Fibroblast of mammary gland (primary cell): ENCODE measurements at places on chromosomes 2 and 18.
A peak's percentile ranks its signal among the peaks of the same experiment; 100 is the strongest.

- DNase-seq = no peak
Measured at GRCh38 chr2:19764998-19765397, 136.8 kb downstream of the TTC32 start.

DNA sequence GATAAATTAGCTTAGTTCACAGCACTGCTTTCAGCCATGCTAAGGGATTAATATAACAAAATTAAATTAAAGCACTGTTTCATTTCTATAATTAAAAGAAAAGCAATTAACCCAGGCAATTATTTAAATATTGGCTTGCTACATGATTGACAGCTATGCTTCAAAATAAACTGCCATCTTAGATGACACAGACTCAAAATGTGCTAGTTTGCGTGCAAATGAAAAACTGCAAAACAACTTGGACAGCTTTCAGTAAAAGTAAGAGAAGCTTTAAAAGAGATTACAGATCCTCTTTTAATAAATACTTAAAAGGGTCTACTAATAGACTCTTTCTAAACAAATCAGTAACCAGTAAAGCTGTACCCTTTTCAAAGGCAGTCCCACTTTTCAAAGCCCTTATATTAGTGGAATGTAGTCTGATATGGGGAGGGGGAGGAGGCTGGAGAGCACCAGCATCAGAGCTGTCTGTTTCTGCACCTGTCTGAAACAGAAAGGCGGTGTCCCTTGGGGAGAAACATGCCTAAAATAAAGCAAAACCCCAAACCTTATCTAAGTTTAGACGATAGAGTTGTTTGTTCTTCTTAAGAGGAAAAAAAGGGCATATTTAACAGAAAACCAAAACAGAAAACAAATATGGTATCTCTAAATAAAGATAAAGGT, 20.8 kb downstream of the EIF2AK3 start:
- no peak for DNase-seq

- no peak for DNase-seq
Measured at GRCh38 chr2:61512768-61513398, 25.3 kb downstream of the XPO1 start.

DNA sequence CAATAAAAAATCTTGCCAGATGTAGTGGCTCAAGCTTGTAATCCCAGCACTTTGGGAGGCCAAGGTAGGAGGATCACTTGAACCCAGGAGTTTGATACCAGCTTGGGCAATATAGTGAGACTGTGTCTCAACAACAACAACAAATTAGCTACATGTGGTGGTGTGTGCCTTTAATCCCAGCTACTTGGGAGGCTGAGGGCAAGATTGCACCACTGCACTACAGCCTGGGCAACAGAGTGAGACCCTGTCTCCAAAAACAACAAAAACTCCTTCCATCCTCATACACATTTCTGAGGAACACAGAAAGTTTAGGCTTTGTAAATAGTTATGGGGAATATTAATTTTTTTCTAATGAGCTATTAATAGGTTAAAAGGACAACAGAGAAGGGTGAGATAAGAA, 17.0 kb downstream of the PDE6D start:
- no peak for DNase-seq

- no peak for DNase-seq
Measured at GRCh38 chr2:33384599-33384961, 91.9 kb upstream of the RASGRP3 start.

GRCh38 chr2:181264001-181264400, 193.2 kb upstream of the ITGA4 start:
- no peak for DNase-seq

GRCh38 chr2:100745604-100746003, 74.3 kb upstream of the NPAS2 start:
- DNase-seq = no peak

- peak; percentile 79 for DNase-seq
Measured at GRCh38 chr2:216350214-216350791, 22.0 kb downstream of the MARCHF4 start.

DNA sequence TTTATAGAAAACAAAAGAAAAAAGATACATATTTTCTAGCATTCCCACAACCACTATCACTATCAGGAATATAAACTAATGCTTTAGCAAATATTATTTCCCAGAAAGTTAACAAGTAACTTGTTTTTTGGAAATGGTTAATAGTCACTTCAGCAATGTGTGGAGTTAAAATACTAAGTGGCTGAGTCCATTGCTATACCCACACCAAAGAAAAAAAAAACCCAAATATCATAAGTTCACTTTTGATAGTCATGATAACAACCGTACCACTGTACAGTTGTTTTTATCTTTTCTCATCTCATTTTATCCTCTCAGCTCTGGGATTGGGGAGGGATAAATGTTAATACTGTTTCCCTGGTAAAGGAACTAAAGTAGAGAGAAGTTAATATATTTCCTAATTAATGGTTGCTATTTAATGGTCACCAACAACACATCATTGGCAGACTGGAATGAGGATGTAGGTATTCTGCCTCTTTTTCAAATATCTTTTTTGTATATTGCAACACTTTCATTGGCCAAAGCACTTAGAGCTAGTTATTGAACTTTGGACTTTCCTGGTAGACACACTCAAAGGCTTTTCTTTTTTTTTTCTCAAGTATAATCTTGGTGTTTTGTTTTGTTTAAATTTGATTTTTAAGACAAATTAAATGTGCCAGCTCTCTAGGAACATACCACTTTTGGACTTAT, 18.4 kb upstream of the KANSL1L start:
- no peak for DNase-seq

GRCh38 chr18:76412010-76412817, 82.8 kb downstream of the ZNF516 start:
- peak; percentile 48 for DNase-seq

DNA sequence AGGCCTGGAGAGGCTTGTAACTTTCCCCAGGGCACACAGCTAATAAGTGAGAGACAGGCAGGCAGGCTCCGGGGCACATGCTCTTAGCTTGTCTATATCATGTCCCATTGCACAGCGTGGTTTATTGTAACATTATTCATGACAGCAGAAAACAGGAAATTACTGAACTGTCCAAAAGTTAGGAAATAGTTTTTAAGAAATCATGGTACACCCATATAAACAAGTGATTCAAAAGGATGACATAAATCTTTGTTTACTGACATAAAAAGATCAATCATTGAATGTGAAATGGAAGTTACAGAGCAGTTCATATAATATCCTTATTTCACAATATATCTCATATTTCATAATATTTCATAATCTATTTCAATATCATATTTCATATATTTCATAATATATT, 34.3 kb upstream of the TXNDC2 start:
- peak; percentile 31 for DNase-seq

GRCh38 chr2:121044412-121044811, 240.6 kb downstream of the TFCP2L1 start:
- DNase-seq = no peak

GRCh38 chr2:149399934-149400615, 69.7 kb downstream of the LYPD6 start:
- no peak for DNase-seq

DNA sequence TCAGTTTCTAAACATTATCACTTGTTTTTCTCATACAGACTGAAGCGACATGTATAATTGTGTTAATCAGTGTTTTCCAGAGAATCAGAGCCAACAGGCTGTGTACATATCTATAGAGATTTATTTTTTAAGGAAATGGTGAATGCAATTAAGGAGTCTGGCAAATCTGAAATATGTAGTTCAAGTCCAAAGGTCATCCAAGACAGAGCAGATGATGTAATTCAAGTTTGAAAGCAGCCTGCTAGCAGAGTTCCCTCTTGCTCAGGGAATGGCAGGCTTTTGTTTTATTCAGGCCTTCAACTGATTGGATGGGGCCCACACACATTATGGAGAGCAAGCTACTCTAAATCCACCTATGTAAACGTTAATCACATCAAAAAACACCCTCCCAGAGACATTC, 282.6 kb downstream of the CBLN2 start:
- DNase-seq = no peak

DNA sequence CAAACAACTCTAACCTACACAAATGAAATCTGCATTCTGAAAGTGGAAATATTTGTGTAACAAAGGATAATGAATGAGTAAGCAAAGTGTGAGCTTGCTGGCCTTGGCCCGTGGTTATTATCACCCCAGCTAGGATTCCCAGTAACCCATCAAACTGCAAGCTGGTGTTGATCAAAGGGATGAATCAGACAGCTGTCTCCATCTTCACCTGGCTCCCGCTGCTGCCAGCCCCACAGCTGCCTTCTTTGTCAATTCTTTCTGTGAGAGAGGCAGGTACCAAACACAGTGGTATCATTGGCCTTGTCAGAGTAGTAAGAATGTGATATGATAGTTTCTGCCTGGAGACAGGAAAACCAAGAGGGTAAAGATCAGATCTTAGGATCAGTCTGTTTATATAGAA, 25.2 kb upstream of the RGPD4 start:
- DNase-seq = no peak
